Cardiac fibroblast (primary cell): ENCODE measurements at places on chromosomes 4 and X.
A peak's percentile ranks its signal among the peaks of the same experiment; 100 is the strongest.

GRCh38 chr4:100880011-100880410, 362.2 kb upstream of the EMCN start:
- no peak for DNase-seq

GRCh38 chr4:54144661-54145171, 44.8 kb downstream of the GSX2 start:
- DNase-seq, result no peak

GRCh38 chr4:98642991-98643426, 15.4 kb downstream of the TSPAN5 start:
- no peak for DNase-seq

GRCh38 chrX:49951524-49952193, 29.3 kb downstream of the CLCN5 start:
- DNase-seq, result no peak

GRCh38 chr4:172683021-172683420, 485.6 kb upstream of the GALNT7 start:
- no peak for DNase-seq

DNA sequence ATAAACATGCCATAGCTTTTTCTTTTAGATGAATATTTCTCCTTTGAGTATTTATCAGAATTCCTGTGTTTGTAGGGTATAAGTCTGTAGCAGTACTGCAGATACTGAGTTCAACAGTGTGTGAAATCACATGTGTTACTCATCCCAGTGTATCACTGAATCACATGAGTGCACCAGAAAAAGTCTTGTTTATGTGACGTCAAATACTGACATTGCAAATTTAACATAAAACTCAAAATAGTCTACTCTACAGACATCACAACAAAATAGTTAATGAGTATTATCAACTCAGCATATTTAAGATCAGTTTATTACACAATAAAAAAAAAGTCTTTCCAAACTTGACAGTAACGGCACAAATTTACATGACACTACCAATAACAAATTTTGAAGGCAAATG, 221.3 kb downstream of the DCTD start:
- no peak for DNase-seq

DNA sequence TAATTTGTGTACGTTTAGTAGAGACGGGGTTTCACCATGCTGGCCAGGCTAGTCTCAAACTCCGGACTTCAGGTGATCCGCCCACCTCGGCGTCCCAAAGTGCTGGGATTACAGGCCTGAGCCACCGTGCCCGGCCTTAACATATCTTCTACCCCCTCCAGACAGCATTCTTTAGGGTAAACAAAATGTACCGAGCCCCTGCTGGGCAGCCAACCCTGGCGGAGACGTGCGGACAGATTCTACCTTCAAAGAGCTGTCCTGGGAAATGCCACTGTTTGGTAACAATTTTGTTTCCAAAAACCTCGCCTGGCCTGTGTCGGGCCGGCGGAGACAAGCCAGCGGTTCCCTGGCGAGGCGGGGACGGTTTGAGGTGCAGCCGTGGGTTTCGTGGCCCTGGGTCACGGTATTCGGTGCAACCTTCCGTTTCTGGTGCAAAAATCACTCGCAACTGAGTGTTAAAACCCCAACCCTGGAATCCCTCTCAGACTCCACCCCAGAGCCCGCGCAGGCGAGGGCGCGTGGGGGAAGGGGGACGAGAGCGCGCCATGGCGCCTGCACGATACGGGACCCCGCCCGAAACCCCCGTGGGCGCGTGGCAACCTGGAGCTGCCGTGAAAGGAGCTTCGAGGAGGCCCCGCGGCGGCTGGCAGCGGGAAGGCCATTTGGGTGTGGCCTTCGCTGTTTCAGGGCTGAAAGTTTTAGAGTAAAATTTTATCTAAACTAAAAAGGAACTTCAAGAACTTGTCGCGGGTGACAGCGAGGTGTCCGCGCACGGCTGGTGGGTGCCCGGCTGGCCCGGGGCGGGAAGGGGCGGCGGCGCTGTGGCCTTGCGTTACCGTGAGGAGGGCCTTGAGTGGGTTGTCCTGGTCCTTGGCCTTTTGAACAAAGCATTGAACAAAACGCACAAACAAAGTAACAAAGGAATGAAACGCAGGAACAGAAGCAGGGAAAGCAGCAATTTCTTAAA, 17.0 kb downstream of the MRFAP1 start:
- DNase-seq, result no peak

DNA sequence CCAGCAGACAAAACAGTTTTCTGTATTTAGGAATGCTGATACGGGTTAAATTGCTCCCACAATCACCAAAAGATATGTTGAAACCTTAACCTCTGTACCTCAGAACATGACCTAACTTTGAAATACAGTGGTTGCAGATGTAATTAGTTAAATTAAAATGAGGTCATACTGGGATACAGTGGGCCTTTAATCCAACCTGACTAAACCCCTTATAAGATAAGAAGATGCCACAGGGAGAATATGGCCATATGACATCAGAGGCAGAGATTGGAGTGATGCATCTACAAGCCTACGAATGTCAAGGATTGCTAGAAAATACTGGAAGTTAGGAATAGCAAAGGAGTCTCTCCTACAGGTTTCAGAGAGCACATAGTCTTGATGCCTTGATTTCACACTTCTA, 32.1 kb upstream of the PARM1 start:
- DNase-seq, result no peak

GRCh38 chrX:13764281-13764680, 29.7 kb downstream of the OFD1 start:
- no peak for DNase-seq

GRCh38 chrX:34770511-34770910, 113.4 kb upstream of the TMEM47 start:
- peak; percentile 26 for DNase-seq

- DNase-seq, result no peak
Measured at GRCh38 chr4:55973650-55974049, 24.9 kb downstream of the CEP135 start.

DNA sequence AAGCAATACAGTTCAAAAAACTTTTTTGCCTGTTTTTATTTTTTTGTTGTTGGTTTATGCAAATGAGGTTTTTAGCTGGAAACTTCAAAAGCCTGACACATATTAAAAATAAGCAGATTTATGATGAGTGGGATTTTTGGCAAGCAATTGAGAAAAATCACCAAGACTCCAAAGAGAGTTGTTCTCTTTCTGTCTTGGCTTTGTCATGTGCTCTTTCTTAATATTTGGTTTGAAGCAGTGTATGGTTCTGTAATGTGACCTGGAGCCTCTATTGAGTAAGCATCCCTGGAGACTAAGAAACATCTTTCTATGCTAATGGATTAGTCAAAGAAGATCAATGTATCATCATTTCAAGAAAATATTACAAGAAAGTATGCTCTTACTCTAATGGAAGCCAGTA, 11.7 kb downstream of the TRIM2 start:
- peak; percentile 52 for DNase-seq

DNA sequence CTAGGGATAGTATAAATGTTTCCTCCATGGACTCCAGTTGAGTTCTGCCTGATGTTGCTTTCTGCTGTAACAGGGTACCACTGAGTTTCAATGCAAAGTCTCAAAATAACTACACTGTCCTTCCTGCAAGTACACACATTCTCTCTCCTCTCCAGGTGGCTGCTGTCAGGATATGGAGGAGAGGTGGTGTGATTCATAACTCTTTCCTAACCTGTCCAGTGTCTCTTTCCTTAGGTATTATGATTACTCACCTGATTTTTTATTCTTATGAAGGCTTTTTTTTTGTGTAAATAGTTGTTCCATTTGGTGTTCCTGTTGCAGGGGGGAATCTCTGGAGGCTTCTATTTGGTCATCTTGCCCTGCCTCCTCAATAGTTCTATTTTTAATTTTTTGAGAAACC, 39.8 kb upstream of the POF1B start:
- DNase-seq, result no peak

DNA sequence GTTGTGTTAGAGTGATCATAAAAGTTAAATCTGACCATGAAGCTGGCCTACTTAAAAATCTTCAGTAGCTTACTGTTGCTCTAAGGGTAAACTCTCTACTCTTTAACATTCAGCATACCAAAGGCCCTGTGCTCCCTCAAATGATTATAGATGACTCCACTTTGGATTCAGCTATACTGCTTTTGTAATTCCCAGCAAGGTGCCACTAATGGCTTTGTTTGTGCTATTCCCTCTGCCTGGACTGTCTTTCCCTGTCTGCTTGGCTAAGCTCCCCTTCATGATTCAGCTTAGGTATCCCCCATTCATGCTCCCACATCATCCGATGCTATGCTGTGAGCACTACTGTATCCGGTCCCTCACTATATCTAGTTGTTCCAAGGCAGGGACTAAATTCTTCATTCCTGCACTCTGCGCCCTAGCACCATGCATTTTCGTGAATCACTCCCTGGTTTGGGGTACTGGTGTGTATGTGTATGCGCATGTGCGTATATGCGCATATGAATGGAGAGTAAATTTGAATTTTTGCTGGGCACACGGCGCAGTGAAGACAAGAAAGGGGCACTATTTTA, 453 bp upstream of the PBDC1 start:
- DNase-seq, result no peak

- DNase-seq, result peak; percentile 49
Measured at GRCh38 chr4:94525993-94526728, 74.4 kb downstream of the PDLIM5 start.

GRCh38 chrX:68648960-68649359, 1.5 kb downstream of the STARD8 start:
- peak; percentile 34 for DNase-seq

DNA sequence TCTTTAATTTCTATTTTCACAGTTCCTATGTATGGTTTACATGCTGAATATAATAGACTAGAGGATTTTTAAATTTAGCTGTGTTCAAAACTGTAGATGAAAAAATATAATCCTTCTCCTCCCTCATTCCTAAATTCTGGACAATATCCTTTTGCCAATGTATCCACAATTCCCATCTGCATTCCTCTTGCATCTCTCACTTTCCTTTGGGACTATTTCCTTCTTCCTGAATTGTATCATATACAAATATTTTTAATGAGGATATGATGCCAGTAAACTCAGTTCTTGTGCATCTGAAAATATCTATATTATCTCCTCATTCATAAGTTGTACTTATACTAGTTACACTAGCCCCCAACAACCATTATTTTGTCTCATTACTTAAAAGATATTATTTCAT, 46.7 kb downstream of the DDX60L start:
- peak; percentile 34 for DNase-seq

GRCh38 chr4:83010111-83010521, 507 bp downstream of the LIN54 start:
- peak; percentile 34 for DNase-seq

- no peak for DNase-seq
Measured at GRCh38 chrX:39731735-39732134, 366.0 kb downstream of the BCOR start.

DNA sequence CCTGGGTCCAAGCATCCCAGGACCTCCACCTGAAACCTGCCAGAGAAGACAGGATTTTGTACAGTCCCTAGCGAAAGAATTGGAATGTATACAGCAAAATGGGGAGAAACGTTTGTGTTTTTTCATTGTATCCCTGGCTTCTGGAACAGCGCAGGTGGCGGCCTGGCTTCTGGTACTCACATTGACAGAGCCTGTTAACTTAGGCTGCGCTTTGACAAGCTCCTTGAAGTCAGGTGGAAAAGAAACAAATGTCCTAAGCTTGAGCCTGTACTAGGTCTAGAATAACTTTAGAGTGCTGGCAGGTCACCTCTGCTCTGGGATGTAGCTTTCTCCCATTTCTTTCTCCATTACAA, 343.7 kb upstream of the KLF3 start:
- DNase-seq, result no peak

DNA sequence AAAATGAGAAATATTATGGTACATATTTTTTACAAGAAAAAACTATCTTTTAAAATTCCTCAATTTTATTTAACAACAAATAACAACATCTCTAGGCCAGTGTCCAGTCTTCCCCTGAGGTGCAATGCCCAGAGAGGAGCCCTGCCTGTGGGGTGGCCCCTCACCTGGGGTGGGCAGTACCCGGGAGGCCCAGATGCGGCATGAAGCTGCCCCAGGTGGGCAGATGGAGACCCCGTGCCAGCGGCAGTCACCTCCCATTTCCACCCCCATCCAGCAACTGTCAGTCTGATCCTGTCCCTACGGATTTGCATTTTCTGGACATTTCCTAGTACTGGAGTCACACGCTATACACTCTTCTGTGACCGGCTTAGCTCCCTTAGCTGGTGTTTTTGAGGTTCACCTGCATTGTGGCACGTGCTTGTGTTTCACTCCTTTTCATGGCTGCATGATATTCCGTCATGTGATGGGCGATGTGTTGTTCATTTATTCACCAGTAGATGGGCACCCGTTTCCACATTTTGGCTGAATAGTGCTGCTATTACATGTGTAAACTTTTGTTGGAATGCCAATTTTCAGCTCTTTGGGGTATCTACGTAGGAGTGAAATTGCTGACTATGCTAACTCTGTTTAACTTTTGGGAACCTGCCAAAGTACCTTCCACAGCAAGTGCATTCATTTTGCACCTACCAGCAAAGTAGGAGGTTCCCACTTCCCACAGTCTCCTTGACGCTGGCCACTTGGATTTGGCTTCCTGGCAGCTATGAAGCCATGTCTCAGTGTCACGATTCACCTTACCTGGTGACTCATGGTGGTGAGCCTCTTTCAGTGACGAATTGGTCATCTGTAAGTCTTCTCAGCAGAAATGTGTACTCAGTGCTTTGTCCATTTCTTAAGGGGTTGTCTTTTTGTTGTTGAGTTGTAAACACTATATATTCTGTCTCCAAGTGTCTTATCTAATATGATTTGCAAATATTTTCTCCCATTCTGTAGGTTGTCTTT, 11.7 kb upstream of the MAEA start:
- DNase-seq, result peak; percentile 33

DNA sequence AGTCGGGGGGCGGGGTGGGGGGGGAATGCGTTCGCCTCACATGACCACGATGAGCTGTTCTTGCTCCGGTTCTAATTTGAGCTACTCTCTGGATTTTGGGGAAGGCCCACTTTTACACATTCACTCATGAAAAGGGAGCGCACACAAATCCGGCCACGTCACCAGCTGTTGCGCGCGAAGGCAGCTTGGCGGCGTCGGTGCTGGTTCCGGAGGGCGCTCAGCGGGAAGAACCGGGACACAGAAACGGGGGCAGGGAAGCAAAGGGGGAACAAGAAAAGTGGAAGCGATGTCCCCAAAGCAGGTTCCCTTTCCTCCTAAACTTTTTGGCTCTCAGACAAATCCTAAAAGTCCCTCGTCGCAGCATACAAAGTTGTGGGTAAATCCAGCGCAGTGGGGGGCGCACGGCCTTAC, 605 bp downstream of the ANXA5 start:
- DNase-seq, result peak; percentile 87

GRCh38 chr4:158710814-158711213, 12.4 kb downstream of the PPID start:
- DNase-seq, result peak; percentile 33

DNA sequence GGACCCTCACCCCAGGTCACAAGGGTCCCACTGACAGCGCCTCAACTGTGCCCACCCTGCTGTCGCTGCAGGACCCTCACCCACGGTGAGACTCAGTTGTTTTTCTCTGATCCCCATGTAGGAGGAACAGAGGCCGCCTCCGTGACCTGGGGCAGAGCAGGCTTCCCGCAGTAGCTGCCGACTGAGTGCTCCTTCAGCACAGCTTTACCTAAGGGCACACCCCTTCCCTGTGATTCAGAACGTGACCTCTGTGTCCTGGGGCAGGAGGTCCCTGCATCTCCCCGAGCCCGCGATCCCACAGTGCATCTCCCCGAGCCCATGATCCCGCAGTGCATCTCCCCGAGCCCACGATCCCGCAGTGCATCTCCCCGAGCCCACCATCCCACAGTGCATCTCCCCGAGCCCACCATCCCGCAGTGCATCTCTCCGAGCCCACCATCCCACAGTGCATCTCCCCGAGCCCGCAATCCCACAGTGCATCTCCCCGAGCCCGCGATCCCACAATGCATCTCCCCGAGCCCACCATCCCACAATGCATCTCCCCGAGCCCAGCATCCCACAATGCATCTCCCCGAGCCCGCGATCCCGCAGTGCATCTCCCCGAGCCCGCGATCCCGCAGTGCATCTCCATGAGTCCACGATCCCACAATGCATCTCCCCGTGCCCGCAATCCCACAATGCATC, 23.6 kb downstream of the PPP2R3B start:
- DNase-seq, result no peak
